Activated naive CD8-positive, alpha-beta T cell treated with anti-CD3 and anti-CD28 coated beads for 36 hours (primary cell): ENCODE measurements at places on chromosomes 16 and 17. TPM values are rescaled to one million over a fixed set of nuclear protein-coding genes. Genes with fewer than 3 reads are reported as not detected.

GRCh38 chr17:52419229-52419641 lies 260.7 kb upstream of the CA10 start:
- no peak for DNase-seq

- DNase-seq = no peak
These were observed 778.7 kb upstream of the CDH8 start for GRCh38 chr16:62814891-62815290.

DNA sequence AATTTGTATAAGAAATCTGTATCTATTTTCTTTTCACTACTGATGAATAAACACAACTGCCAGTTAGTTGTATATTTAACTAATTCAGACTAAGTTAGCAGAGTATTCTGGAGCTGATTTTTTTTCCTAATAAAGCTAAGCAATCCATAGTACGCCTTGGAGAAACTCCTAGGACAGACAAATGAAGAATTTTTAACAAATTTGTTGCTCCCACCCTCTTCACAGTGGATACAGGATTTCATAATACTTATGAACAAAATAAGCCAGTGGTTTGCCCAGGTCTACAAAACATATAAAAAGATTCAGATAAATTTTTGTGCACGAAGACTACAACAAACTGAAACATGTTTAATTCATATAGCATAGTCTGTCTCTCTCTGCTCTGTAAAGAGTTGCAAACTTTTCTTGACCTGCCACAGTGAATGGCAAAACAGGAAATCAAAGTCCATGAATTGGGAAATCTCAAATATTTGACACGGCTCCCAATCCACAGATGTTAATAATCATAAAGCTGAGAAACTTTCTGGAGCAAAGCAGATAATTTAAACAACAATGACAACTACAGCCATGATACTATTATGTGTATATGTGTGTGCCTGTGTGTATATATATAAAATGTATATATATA lies 594 bp upstream of the ABCA6 start:
- no peak for DNase-seq

- no peak for DNase-seq
These were observed 407 bp upstream of the TMEM94 start for GRCh38 chr17:75456039-75456416.

- peak; percentile 64 for DNase-seq
These were observed 32.7 kb downstream of the CDK5R1 start for GRCh38 chr17:32519228-32520103.

- peak; percentile 26 for DNase-seq
These were observed 392.9 kb upstream of the EEF2KMT start for GRCh38 chr16:5490499-5490898.

DNA sequence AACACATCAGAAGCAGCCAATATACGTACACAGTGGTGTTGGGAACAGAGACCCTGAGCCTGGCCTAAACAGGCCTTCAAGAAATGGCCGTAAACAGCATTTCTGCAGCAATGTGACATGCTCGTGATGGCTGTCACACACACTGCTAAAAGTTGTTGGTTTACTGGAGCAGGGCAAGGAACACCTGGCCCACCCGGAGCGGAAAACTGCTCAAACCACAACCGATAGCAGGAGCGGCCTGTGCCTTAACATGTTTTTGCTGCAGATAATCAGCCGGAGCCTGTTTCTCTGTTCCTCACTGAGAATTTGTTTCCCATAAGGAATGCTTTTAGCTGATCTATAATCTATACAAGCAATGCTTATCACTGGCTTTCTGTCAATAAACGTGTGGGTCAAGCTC lies 6.0 kb upstream of the DPEP1 start:
- DNase-seq = no peak

DNA sequence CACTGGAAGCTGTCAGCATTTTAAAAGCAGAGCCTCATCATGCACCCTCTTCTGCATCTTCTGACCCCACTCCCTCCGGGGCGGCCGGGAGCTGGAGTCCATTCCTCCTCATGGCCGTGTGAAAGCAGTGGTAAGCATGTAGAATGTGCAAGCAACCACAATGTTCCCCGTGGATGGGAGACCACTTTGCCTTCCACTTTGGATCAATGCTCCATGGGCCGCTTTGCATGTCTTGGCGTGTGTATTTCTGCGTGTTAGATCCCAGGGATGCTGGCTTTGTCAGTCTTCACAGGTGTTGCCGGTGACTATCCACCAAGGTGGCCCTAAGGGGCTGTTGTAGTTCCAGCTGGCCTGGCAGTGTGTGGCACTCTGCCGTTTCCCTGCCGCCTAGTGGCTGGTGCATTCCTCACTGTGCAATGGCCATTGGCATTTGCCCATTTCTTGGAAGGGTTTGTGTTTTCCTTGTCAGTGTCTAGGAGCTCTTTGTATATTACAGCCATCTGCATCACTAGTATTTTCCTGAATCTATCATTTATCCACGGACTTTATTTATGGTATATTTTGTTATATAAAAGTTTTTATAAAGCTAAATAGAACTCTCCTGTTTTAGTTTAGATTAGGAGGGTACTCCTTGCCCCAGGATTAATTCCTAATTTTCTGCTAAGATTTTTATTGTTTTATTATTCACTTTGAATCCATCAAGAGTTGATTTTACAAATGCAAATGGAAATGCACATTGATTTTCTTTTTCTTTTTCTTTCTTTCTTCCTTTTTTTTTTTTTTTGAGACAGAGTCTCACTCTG lies 5.8 kb upstream of the ALDH3A1 start:
- DNase-seq = no peak

- DNase-seq = no peak
These were observed 266.4 kb downstream of the MRTFB start for GRCh38 chr16:14337303-14338191.

GRCh38 chr16:4115949-4116318 lies 308 bp downstream of the ADCY9 start:
- DNase-seq = no peak

- DNase-seq = no peak
These were observed 12.3 kb downstream of the RFFL start for GRCh38 chr17:35051183-35051578.

DNA sequence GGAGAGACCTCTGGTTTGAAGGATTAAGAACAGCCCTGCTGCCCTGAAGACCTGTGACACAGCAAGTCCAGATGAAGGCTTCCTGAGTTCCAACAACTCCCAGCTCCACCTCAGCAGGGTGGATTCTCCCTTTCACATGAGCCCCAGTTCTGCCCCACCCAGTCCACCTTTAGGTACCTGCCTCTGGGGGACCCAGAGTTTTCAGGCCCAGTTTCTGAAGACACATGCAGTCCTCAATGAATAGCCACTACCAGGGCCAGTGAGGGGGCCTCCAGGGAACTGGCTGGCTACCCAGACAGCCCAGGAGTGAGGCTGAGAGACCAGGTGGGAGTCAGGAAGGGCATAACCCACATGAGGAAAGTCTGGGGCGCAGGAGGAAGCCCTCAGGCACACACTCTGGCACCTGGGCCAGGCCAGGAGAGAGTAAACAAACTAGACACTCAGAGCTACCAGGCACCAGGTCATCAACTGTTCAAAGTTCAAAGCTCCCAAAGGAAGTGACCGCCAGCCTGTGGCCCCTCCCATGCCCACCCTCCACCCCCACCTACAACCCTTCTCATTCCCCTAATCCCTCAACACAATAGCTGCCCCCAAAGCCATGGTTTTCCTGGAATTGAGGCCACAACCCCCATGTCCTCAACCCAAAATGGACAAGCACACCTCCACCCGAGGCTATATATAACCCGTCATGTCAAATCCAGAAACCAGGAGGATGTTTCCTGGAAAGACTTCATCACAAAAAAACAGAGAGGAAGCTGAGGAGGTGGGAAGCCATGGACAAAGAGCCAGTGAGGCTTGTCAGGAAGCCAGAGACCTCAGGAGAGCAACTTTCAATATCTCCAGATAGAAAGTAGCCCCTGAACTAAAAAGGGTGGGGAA lies 2.1 kb downstream of the MYO18A start:
- DNase-seq = no peak

DNA sequence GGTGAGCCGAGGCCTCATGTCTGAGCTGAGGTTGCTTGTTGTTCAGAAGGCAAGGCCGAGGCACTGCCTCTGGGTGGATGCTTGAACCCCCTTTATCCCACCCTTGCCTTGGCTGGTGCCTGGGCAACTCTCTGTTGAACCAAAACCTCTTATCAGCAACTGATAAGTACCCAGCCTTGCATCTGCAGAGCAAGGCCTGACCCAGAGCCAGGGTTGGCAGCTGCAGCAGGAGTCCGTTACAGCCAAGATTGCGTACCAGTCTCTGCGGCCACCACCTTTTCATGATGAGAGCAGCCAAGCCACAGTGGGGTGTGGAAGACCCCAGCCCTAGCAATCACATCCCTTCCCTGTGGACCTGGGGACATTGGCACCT lies 118.3 kb downstream of the RAB11FIP4 start:
- DNase-seq = no peak

DNA sequence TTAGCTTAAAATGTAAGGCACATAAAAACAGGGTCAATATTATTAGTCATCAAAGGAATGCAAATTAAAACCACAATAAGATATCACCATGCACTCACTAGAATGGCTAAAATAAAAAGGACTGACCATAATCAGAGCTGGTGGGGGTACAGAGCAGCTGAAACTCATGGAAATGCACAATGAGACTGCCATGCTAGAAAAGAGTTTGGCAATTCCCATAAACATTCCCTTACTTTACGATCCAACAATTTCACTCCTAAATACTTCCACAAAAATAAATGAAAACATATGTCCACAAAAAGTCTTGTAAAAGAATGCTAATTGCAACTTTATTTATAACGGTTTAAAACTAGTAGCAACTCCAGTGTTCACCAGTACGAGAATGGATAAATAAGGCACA lies 36.1 kb upstream of the ERCC4 start:
- DNase-seq = no peak

GRCh38 chr16:85422632-85423550 lies 190.2 kb upstream of the GSE1 start:
- DNase-seq = no peak

- DNase-seq = no peak
These were observed 8.6 kb upstream of the CHST6 start for GRCh38 chr16:75503801-75504200.

DNA sequence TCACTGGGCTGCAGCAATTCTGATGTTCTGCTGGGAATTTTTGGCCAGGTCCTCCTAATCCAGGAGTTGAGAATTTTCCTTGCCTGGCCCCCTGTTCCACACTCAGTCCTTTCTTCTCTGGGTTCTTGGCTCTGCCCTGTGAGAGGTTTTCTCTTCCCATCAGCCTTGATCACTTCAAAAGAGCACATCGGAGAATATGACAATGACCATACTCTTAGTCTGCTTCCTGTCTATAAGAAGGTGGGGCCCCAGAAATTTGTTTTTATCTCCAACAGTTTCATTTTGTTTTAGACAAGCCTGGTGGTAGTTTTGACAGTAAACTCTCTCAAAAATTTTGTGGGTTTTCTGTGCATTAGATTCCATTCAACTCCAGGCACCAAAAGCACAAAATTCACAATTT lies 70.7 kb downstream of the C17orf67 start:
- DNase-seq = no peak

DNA sequence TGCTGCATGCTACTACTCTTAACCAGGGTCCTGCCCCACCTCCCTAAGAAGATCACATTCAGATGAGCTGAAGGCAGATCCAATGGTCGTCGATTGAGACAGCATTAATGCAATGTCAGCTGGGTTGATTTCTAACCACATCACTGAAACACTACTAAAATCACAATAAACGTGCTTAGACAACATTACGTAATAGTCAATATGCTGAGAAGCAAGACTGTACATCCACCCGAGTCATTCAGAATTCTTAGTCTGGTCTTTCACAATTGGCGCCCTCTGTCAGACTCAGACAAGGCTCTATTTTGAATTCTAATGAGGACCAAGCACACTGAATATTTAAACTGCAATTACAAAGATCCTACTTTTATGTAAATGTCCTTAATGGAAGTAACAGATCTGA lies 205.2 kb downstream of the STX8 start:
- DNase-seq = no peak

DNA sequence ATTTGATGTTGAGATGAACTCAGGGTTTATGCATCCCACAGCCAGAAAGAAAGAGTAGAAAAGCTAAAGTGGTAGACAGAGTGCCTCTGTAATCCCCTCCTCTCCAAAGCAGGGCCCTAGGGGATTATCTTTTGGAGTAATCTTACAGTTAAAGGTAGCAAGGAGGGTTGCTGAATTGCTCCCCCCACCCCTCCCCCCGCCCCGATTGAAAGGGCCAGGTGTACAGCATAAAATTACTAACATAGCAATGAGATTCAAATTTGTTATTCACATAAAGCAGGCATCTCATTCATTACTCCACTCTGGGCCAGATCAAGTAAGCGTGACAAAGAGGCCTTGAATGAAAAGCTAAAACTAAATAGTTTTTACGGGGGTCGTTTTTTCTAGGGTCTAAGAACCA lies 72.7 kb downstream of the STH start:
- no peak for DNase-seq

DNA sequence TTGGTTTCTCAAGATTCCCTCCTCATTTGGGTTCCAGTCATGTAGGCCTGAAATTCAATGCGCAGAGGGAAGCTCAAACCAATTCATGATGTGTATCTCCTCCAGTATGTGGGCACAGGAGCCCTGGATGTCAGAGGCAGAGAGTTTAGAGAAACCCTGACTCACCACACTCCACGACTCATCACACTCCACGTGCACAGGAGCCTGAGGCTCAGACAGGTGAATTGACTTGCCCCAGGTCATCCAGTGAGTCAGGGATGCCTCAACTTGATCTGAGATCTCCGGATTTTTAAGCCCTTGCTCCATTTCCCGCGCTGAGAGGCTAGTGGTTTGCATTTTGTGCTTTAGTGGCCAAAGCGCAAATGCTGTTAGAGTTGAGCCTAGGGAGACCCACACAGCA lies 183.9 kb downstream of the HAPSTR1 start:
- DNase-seq = no peak

DNA sequence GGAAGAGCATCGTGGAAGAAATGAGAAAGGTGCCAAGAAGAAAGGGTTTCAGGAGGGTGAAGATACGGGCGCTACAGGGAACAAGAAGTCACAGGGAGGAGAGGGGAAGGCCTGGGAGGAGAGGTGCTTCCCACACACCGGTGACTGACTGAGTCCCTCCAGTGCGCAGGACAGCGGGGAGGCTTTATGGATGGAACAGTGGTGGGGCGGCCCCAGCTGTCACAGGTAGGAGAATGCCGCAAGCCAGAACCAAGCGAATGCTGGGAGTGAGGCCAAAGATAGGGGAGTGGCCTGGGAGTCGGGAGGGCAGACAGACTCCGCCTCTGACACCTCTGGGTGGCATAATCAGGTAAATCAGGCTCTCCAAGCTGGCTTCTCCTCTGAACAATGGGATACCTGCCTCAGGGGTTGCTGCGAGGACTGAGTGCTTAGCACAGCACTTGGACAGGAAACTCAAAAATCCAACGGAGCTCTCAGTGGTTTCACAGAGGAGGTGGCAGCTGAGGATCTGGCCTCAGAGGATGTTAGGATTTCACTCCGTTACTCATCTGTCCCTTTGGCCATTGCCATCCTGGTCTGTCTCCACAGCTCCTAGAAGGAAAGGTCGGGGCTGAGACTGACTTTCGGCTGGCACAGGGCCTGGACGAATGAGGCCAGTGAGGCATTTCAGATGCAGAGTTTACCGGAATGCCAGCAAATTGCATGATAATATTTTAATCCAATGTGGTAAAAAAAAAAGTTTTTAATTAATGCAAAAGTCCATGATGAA lies 717 bp upstream of the CNP start:
- peak; percentile 75 for DNase-seq

Gene SMIM36
- not detected for total RNA-seq

Gene RAP1GAP2
- total RNA-seq = not detected

Gene HOXB7
- total RNA-seq = 0.62 TPM

Gene SNAI3
- total RNA-seq = 2.0 TPM

Gene CARD14
- total RNA-seq = not detected

Gene ALOX12B
- total RNA-seq = 4.1 TPM

Gene HEXIM2
- total RNA-seq = 5.6 TPM

Gene HSPB9
- 0.18 TPM for total RNA-seq
